ENCODE measurements at places on chromosomes 12 and 14.

- DNase-seq, result no peak
Measured at GRCh38 chr14:100994082-100994481, 90.6 kb upstream of the RTL1 start.

GRCh38 chr14:106489112-106489881 is 962.9 kb downstream of the TMEM121 start:
- no peak for DNase-seq

- DNase-seq, result no peak
Measured at GRCh38 chr12:108368089-108368488, 29.0 kb upstream of the CMKLR1 start.

DNA sequence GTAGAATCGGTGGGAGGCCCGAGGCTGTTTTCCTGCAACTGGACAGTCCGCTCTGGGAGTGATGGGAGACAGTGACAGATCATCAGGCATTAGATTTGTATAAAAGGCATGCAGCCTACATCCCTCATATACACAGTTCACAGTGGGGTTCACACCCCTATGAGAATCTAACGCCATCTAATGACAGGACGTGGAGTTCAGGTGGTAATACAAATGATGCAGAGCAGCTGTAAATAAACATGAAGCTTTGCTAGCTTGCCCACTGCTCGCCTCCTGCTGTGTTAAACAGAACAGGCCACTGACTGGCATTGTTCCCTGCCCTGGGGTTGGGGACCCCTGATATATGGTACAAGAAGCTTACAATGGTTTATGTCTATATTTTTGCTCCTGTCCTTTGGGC is 179.0 kb downstream of the LRFN5 start:
- DNase-seq, result no peak

DNA sequence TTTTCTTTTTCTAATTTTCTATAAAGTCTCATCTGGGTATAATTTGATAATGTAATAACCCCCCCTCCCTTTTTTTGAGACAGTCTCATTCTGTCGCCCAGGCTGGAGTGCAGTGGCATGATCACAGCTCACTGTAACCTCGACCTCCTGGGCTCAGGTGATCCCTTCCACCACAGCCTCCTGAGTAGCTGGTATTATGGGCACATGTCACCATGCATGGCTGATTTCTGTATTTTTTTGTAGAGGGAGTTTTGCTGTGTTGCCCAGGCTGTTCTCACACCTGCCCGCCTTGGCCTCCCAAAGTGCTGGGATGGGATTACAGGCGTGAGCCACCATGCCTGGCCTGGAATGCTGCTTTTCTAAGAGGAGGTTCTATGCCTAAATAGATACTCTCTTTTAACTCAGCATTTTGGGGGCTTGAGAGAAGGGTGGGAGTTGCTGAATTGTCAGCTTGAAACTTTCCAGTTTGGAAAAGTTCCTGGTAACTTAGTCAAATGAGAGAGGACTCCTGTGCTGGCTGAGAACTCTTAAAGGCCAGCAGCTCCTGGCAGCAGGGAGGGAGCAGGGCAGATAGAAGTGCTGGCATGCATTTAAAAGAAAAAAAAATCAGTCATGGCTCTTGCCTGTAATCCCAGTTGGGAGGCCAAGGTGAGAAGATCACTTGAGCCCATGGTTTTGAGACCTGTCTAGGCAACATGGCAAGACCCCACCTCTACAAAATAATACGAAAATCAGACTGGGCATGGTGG is 13.0 kb downstream of the NUDT4 start:
- DNase-seq, result no peak

- DNase-seq, result no peak
Measured at GRCh38 chr12:113189361-113189760, 3.8 kb downstream of the RITA1 start.

DNA sequence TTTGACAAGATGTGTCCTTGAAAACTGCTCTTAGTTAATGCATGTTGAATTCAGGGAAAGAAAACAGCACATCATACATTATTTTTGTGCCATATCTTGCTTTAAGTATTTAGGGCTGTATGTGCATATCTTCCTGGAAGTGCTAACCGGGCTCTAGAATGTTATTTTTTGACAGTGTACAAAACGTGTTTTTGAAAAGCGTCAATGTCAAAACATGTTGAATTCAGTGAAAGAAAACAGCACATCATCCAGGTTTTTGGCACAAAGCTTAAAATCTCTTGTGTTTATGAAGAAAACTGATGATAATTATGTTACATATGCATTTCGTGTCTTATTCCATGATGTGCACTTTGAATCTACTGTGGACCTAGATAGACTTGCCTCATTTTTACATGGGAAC is 82.7 kb downstream of the ASCL4 start:
- DNase-seq, result no peak

DNA sequence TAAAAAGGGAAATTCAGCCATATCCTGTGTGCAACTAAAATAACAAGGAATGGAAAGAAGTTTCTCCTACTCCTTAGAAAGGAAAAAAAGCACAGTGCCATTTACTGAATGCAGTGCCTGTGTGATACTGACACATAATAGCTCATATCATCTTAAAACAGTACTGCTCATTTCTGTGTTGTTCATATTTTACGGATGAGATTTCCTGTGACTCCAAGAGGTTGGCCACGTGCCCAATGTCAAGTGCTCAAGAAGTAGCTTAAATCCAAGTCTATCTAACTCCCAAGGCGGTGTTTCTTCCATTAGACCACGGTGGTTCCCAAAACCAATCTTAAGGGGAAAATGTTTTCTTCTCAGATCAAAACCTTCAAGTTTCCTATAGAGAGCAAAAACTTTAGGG is 20.0 kb downstream of the MAP3K9 start:
- DNase-seq, result peak; percentile 29

- peak; percentile 48 for DNase-seq
Measured at GRCh38 chr12:104718304-104718929, 239.7 kb downstream of the SLC41A2 start.

GRCh38 chr12:129211862-129212630 is 358.8 kb downstream of the GLT1D1 start:
- no peak for DNase-seq

DNA sequence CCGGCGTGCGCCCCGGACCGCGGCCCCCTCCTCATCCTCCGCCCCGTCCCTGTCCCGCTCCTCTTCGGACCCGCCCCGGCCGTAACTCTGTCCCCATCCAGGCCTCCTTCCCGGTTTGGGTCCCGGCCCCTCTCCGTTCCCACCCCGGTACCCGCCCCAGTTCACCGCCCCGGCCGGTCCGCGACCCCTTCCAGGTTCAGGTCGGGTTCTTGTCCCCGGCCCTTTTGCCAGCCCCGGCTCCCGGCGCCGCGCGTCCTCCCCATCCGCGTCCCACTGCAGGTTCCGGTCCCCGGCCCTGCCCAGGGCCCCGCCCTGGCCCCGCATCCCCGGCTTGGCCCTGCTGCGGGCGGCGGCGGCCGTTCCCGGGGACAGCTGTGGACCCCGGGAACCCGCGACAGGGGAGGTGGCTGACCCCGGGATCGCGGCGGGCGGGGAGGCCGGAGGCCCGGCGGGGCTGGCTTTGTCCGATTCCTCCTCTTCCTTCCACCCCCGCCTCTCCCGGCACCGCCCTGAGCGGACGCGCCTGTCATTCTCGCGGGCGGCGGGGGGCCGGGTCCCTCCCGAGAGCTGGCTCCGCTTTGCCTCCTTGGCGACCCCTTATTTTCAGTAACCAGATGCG is 601 bp downstream of the KLC1 start:
- DNase-seq, result peak; percentile 39

GRCh38 chr12:130917607-130918006 is 36.1 kb upstream of the ADGRD1 start:
- DNase-seq, result no peak

DNA sequence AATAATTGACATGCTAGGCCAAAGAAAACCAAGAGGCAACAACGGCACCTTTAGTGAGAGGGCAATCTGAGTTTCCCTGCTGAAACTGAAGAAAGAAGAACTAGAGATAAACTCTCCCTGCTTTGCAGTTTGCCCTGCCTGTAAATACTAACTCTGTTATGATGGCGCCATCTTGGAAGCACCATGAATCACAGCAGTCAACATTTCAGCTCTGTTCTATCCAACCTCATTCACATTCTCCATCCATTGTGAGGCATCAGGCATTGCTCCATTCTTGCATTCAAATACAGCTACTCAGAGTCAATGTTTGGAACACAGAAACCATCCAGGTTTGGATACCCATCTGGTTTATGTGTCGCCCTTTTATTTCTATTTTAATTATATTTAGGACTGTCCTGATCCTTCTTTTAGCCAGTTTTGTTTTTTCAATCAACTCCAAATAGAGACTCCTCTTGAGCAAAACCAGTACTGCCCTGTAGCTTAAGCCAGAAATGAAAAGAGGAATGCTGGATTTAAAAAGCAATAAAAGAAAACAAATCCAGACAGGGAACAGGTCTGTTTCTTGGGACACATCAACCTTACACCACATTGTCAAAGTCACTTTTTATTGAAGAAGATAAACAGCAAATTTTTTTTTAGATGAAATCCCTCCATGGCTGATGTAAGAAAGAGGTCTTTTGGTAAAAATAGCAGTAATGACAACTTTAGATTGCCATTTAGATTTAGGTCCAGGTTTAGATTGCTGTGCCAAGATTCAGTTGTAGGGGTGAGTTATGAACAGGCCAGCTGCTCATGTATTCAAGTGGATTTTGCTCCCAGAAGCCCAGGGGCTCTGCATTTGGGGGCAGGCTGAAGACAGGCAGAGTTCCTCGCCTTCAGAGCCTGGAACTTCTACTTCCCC is 33.3 kb upstream of the PPM1A start:
- DNase-seq, result no peak

DNA sequence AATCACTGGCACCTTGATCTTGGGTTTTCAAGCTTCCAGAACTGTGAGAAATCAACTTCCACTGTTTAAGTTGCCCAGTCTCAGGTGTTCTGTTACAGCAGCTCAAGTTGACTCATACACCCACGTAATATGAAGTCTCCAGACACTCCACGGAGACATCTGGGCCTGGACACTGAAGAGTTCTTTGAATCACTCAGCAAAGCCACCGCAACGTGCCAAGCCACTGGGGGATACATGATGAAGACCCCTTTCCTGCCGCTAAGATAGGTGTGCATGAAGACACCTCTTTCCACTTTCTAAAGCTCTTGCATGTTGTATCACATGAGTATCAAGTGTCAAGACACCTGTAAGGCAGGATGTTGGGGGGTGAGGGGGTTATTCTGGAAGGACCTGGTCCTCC is 311.7 kb upstream of the RTL1 start:
- no peak for DNase-seq

DNA sequence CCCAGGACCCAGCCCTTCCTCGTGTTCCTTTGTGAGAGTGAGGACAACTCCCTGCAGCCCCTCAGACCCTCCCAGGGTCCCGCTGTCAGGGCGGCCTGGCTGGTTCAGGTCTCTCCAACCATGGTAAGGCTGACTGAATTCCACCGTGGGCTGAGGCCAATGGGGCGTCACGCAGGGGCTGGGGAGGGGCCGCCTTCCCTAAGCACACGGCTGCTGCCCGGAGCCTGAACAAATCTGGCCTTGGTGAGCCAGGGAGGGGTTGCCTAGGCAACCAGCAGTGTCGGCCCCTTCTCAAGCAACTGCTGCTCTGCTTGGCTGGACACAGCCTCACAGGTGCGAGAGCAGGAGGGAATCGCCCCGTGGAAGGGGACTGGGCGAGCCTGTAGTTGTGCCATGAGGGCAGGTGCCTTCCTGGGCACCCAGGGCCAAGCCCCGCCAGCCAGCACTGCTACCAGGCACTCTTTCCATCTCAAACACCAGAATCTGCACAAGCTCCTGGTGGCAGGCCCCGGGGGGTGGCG is 37.0 kb upstream of the GALNT9 start:
- DNase-seq, result no peak

DNA sequence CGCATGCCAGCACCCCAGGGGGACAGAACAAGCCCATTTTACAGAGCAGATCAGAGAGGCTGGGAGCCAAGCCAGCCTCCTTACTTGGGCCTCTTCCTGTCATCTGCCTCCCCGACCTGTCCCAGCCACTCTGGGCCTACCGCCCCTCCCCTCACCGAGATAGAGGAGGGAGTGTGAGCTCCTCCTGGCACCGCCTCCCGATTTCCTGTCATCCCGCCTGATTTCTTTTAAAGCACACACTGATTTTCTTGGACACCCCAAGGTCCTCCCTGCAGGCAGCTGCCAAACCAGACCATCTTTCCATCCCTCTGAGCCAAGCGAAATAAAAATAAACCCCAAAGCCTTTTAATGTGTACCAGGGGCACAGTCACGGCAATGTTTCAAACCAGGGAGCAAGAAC is 108.4 kb downstream of the RFLNA start:
- DNase-seq, result no peak

DNA sequence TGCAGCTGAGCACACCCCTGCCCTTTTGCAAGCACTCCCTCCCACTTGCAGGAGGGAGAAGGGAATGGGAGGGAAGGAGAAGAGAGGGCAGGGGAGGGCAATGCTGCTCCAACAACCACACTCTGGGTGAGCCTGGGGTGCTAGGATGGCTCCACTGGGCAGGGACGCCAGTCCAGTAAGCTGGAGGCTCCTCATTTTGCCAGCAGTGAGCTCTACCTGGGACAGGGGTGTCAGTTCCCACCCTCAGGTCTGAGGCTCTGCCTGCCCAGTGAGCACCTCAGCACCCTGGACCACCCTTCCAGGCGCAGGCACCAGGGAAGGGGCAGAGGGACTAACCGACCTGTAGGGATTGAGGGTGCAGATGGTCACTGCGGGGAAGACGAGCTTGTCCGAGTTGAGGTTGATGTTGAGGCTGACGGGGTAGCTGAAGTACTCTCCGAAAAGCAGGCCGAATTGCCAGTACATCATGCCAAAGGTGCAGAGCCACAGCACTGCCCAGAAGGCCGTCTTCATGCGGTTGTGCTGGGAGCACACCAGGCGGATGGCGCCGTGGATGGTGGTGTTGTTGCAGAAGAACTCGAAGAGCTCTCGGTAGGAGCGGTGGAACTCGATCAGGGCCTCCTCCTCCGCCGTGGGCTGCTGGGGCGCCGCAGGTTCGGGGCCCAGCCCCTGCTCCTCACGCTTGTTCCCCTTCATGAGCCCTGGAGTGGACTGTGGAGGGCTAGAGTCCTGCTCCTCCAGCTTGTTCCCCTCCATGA is 1.2 kb downstream of the SCNN1A start:
- no peak for DNase-seq

DNA sequence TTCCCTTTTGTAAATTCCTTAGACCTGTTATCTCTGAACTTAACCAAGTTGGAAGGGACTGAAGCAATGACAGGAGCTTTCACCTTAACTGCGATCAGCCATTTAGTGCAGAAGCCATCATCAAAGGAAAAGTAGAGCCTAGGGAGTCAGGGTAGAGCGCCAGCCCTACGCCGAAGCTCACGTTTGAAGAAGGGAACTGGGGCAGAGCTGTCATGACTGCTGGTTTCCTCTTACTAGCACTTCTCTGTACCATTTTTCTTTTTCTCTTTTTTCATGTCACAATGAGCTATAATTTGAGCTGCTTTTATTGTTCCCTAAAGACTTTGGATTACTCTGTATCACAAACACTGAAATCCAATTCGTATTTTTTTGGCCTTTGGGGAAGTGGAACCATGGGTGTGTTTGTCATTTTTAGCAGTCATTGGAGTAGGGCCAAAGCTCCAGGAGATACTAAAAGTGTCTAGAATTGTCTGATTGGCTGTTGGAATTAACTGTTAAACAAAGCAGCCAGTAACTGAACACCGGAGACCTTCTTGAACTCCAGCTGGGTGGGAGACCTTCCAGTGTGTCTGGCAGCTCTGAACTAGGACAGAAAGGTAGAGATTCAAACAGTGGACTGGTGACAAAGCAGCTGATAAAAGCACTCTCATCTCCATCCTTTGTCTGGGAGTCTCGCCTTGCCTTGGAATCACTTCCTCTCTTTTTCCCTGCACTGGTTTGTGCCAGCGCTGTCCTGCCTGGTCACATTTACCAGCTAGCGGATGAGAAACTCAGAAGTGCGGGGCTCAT is 9.1 kb downstream of the MTRFR start:
- DNase-seq, result no peak

Measured in AG08395 (cell line).